Suppressor macrophage treated with lipopolysaccharide for 4 hours (primary cell): ENCODE measurements at places on chromosomes 7 and 10.

DNA sequence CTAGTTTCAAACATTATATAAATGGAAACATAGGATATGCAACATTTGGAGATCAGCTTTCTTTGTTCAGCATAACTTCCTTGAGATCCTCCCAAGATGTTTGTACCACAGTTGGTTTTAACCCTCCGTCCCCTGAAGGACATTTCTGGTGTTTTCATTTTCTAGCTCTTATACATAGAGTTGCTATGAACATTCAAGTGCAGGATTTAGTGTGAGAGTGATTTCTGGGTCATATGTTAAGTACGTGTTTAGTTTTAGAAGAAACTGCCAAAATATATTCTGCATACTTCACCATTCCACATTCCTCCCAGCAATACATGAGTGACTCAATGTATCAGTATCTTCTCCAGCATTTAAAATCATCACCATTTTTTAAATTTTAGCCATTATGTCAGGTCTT is 588.7 kb upstream of the PFKP start:
- DNase-seq = no peak

DNA sequence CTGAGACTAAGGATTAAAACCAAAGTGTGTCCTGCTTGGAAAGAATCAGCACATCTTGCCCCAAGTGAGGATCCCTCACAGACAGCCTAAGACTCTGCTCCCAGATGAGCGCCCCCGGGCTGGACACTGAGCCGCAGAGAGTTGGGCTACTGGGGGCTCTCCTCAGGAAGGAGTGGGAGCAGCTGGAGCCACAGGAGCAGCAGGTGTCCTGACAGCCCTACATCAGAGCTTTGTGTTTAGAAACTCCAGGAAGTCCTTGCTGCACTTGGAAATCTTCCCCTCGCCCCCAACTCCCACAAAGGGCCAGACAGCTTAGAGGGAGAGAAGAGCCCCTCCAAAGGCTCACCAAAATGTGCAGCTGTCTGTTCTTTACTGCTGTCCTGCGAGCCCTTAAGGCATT is 172.2 kb downstream of the HERPUD2 start:
- no peak for DNase-seq

- DNase-seq = peak; percentile 92
Observed at GRCh38 chr7:18866359-18867036, 250.9 kb downstream of the TWIST1 start.

DNA sequence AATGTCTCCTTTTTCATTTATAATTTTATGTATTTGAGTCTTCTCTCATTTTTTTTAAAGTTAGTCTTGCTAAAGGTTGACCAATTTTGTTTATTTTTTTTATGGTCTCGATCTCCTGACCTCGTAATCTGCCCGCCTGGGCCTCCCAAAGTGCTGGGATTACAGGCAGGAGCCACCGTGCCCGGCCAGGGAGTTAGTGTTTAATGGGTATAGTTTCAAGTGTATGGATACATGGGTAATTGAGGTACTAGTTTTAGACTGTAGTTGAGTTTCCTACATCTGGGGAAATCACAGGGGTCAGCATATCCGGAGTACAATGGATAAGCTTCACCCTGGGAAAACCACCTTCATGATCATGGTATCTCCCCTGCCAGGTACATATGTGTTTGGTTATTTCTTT is 267.3 kb upstream of the KCND2 start:
- DNase-seq = no peak

- no peak for DNase-seq
Observed at GRCh38 chr10:72316748-72317435, 37.8 kb downstream of the DNAJB12 start.

DNA sequence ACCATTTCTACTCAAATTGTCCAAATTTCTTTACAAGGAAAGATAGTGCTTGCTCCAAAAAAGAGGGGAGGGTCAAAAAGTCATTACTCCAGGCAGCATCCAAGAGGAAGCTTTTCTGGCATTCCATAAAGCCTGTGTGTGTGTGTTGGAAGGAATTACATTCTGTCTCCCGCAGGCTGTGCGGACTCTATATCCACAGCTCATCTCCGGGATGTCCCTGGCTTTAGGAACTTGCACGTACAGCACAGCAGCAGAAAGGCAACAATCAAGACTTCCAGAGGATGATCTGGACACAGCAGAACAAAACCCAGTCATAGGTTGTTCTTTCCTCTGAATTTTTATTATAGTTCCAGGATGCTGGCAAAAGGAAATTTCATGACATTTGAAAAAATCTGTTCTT is 94.8 kb downstream of the ITIH5 start:
- no peak for DNase-seq

- no peak for DNase-seq
Observed at GRCh38 chr10:60286559-60286958, 103.1 kb downstream of the ANK3 start.

DNA sequence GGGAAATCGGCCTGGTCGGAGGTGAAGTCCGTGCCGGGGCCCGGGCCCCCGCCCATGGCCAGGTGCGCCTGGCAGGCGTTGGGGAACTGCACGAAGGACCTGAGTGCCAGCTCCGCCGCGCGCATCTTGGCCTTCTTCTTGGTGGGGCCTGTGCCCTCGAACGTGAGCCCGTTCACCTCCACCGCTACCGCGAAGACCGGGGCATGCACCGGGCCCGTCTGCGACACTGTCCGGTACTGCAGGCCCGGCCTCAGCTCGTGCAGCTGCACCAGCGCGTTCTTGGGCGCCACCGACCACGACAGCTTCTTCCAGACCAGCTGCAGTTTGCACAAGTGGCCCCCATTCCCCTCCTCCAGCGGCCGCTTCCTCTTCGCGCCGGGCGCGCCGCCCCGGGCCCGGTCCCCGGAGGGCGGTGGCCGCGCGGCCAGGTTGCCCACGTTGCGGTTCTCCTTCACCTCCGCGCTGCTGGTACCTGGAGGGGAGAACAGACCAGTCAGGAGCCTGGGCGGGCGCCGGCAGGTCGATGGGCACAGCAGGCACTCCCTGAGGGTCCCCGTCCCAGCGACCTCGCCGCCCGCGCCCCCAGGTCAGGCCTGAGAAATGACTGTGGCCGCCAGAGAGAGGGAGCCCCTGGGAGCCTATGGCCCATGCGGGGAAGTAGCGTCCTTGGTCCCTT is 307.4 kb downstream of the WDR37 start:
- DNase-seq = no peak

- DNase-seq = no peak
Observed at GRCh38 chr10:123885406-123886170, 6.0 kb downstream of the CPXM2 start.

GRCh38 chr10:61359452-61359851 is 93.7 kb downstream of the TMEM26 start:
- no peak for DNase-seq

- DNase-seq = no peak
Observed at GRCh38 chr7:13117103-13117502, 429.7 kb downstream of the ARL4A start.

DNA sequence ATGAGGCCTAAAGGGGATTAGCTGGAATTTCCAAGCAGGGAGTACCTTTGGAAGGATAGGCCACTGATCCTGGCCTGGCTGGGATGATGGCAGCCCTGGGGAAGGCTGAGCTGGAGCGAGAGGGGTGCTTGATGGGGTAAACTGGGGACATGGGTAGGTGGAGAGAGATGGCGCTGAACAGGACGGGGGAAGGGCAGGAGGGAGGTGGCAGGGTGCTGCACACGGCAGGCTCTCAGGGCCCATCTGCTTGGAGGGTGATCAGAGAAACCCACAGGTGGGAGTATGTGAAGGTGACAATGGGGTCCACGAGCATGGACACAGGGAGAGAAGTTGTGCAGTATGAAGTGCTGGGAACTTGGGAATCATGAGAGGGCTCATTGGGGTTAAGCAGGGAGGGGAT is 10.3 kb downstream of the MAT1A start:
- DNase-seq = no peak

DNA sequence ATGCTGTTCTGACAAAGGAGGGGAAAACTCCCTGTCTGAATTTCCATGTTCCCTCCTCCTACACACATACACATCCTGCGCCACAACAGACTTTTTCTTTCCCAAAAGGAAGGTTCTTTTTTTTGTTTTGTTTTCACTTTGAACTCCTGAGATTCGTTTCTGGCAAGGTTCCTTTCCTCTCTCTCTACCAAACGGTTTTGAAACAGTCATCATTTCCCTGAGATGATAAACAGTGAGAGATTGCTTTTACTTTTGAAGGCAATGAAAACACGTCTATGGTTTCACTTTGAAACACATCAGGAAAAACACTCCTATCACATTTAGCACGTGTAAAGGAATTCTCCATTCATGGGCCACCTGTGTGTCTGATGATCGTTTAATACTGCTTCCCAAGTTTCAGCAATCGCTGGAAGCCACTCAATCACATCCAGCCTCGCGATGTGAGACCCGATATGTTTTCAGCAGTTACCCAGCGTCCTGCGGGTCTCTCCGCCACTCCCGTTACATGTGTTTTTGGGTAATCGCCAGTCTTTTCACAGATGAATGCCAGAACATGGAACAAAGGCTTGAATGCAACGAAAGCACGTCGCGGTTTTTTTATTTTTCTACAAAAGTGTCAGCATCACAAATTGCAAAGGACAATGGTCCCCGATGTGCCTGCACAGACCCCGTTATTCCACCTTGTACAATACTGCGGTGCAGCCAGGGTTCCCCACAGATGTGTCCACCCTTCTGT is 62.8 kb upstream of the CUX1 start:
- peak; percentile 87 for DNase-seq

GRCh38 chr7:18179093-18179492 is 151.4 kb upstream of the PRPS1L1 start:
- DNase-seq = no peak

- DNase-seq = no peak
Observed at GRCh38 chr7:128865303-128865702, 2.6 kb downstream of the ATP6V1F start.

DNA sequence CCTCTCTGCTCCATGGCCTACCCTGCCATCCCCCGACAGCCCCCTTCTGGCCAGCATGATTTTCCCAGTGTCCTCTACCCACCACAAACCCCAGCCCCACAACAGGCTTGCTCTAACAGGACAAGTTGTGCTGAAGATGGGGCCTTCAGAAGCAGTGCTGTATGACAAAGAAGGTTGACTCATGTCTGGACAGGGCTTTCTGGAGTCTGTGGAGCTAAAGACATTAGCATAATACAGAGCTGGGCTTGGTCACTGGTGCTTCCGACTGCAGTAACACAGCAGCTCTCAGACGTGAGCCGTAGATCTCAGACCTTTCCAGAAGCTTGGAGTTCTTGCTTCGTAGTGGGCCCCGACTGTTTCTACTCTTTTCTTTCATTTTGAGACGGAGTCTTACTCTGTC is 100.5 kb downstream of the GTF2IRD1 start:
- peak; percentile 16 for DNase-seq

DNA sequence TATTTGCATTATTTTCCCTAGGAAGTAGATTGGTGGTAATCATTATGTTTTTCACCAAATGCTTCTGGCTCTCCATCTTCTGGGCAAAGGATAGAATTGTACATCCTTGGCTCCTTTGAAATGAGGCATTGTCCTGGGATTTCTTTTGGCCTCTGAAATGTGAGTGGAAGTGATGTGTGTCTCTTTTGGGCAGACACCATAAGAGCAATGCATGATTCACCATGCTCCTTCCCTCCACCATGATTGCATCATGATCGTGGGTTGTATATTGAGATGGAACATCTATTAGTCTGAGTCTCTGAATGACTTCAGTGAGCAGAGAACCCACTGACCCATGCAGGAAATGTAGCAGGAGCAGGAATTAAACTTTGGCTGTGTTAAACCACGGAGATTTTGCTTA is 49.2 kb downstream of the ADRA2A start:
- DNase-seq = peak; percentile 46

- no peak for DNase-seq
Observed at GRCh38 chr7:157395206-157395605, 58.4 kb downstream of the DNAJB6 start.

- DNase-seq = no peak
Observed at GRCh38 chr10:23081221-23081750, 14.1 kb upstream of the MSRB2 start.

- DNase-seq = peak; percentile 62
Observed at GRCh38 chr10:3784510-3785250, at the start of gene KLF6. Gene KLF6, minus strand, starts transcription at chr10:3785209. Its CDS starts 195 bp downstream, at chr10:3785014.

DNA sequence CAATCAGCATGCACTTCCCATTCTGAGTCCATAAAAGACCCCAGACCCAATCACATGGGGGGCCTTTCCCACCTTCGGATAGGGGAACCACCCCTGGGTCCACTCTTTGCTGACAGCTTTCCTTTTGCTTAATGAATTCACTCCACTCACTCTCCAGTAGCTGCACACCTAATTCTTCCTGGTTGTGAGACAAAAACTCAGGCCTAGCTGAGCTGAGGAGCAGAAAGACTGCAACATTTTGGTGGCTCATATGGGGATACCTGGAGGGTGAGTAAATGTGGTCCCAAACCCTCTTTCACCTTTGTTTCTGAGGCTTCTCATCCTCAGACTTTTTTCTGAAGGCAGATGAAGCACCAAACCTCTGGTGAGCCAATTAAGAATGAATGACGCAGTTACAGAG is 138.1 kb downstream of the WDR11 start:
- DNase-seq = no peak

DNA sequence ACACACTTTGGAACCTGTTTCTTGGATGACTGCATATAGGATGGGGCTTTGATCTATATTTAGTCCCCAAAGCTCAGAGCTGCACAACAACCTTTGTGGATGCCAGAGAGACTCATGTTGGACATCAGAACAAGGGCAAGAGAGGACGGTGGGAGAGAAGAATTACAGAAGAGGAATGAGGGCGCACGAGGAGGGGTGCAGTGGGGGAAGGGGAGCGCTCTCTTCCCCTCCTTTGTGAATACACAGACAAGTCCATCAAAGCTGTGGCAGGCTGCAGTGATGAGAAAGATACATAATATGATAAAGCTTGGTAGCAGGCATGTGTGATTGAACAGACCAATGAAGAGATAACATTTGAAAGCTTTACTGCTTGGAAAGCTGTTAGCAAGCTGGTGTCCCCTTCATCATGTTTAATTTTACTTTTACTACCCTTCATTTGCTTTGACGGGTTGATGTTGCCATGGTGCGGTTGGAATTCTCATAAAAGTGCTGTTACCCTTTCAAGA is 857.8 kb downstream of the KCNMA1 start:
- no peak for DNase-seq

DNA sequence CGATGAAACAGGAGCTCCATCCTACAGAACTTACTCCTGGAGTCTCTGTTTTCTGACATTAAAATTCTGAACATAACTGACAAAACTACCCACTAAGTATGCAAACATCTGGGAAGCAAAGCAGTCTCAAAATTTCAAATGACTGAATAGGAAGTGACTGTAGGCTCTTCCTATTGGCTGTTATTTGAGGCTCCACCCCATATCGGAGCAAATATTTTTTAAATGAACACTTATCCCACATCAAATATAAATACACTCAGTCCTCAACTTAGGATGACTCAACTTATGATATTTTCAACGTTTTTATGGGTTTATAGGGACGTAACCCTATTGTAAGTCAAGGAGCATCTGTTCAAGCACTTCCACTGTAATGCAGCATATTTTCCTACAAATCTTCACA is 8.8 kb downstream of the HSPA12A start:
- no peak for DNase-seq

DNA sequence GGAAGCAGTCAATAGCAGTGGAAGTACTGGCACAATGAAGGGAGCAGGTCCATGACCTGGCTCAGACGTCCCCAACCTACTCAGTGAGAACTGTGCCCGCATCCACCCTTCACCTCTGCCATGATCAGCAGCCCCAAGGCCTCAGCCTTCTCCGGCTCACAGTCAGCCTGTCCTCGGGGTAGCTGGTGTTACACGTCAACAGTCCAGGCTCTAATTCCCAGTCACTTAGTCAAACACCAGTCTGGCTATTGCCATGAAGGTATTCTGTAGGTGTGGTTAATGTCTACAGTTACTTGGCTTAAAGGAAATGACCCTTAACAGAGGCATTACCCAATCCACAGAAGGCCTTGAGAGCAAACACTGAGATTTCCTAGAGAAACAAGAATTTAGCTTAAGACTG is 49.1 kb downstream of the GRB10 start:
- no peak for DNase-seq

- DNase-seq = no peak
Observed at GRCh38 chr10:11304906-11305585, 287.4 kb downstream of the CELF2 start.
